ENCODE measurements at places on chromosomes 11 and 22. TPM values are rescaled to one million over a fixed set of nuclear protein-coding genes. Genes with fewer than 3 reads are reported as not detected.

- no peak for DNase-seq
- no peak overlapping the region for H3K27ac ChIP-seq
- no peaks in the 10 kb centered on the region for H3K27me3 ChIP-seq
- H3K36me3 ChIP-seq: peaks cover 45% of the 10 kb centered on the region
- no peak overlapping the region for H3K4me3 ChIP-seq
- H3K4me1 ChIP-seq: no peaks in the 10 kb centered on the region
Measured at GRCh38 chr11:64934682-64935358, 873 bp downstream of the GPHA2 start.

GRCh38 chr11:69111624-69112542, 43.9 kb upstream of the SMIM38 start:
- H3K36me3 ChIP-seq: no peaks in the 10 kb centered on the region
- no peak for DNase-seq
- no peak overlapping the region for H3K4me3 ChIP-seq
- no peaks in the 10 kb centered on the region for H3K27me3 ChIP-seq
- H3K27ac ChIP-seq: no peak overlapping the region

DNA sequence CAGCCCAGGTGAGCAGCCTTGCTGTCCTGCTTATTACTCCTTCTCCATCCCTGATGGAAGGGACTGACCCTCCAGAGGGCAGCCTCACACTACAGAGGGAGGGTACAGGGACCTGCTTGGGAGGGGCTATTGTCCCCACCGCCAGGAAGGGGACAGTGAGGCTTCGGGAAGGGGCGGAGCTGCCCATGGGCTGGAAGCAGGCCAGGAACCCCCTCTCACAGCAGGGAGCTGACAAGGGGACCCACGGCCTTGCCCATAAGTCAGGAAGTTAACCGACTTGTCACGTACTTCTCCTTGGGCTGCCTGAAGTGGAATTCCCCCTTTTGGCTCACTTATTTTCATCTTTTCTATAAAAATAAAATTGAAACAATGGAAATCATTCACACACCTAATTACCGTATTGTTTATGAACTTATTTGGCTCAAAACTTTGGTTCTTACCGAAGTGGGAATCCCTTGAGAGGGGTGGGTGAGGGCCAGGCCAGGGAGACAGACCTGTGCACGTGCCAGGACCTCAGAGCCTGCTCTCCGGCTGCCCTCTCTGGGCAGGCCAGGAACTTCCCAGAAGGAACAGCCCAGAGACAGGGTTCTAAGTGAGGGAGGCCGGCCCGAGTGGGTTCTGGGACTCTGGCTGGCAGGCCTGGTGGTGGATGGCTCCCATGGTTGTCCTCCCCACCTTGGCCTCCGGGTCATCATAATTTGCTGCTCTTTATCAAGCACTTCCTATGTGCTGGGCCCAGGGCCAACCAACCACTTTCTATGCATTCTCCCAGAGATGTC, 5.8 kb downstream of the MGAT3 start:
- peaks cover 76% of the 10 kb centered on the region for H3K4me1 ChIP-seq
- no peak overlapping the region for H3K4me3 ChIP-seq
- peak; percentile 63 for DNase-seq
- peak overlapping the region; percentile 89 for H3K27ac ChIP-seq

- H3K36me3 ChIP-seq: no peaks in the 10 kb centered on the region
- DNase-seq: no peak
- no peak overlapping the region for H3K27ac ChIP-seq
- peaks cover 83% of the 10 kb centered on the region for H3K27me3 ChIP-seq
- peak overlapping the region; percentile 54 for H3K4me3 ChIP-seq
Measured at GRCh38 chr22:42282943-42283277, 12.5 kb upstream of the TCF20 start.

DNA sequence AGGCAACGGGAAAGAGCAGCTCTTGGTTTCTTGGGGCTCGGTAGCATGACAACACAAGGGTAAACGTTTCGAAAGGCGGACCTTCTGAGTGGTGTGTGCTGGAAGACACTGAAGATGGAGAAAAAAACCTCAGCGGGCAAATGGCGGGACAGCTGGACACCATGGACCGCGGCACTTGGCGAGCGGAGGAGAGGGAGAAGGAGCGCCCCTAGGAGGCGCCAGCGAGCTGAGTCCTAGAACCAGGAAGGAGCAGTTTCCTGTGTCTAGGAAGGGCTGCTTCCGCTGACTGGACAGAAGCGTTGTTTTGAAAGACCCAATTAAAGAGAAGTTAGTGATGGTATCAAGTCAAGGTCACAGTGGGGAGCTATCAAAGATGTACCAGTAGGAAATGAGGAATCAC, 44.0 kb upstream of the OPCML start:
- no peak for DNase-seq
- no peak overlapping the region for H3K27ac ChIP-seq
- H3K4me3 ChIP-seq: no peak overlapping the region
- H3K27me3 ChIP-seq: peaks cover 38% of the 10 kb centered on the region

DNA sequence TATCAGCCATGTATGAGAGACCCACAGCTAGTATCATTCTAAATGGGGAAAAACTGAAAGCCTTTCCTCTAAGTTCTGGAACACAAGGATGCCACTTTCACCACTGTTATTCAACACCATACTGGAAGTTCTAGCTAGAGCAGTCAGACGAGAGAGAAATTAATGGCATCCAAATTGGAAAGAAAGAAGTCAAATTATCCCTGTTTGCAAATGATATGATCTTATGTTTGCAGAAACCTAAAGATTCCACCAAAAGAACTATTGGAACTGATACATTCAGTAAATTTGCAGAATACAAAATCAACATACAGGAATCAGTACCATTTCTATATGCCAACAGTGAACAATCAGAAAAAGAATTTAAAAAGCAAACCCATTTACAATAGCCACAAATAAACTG, 226.0 kb downstream of the TRPC6 start:
- no peaks in the 10 kb centered on the region for H3K4me1 ChIP-seq
- H3K4me3 ChIP-seq: no peak overlapping the region
- H3K27me3 ChIP-seq: no peaks in the 10 kb centered on the region
- H3K27ac ChIP-seq: no peak overlapping the region

- no peak for DNase-seq
- H3K36me3 ChIP-seq: no peaks in the 10 kb centered on the region
- H3K27ac ChIP-seq: no peak overlapping the region
- peaks cover 33% of the 10 kb centered on the region for H3K4me1 ChIP-seq
- no peak overlapping the region for H3K4me3 ChIP-seq
Measured at GRCh38 chr22:28172892-28173670, 254.0 kb upstream of the PITPNB start.

GRCh38 chr22:24760708-24761306, 13.7 kb downstream of the PIWIL3 start:
- DNase-seq: no peak
- no peaks in the 10 kb centered on the region for H3K4me1 ChIP-seq
- H3K4me3 ChIP-seq: no peak overlapping the region
- H3K27me3 ChIP-seq: peaks cover 64% of the 10 kb centered on the region

DNA sequence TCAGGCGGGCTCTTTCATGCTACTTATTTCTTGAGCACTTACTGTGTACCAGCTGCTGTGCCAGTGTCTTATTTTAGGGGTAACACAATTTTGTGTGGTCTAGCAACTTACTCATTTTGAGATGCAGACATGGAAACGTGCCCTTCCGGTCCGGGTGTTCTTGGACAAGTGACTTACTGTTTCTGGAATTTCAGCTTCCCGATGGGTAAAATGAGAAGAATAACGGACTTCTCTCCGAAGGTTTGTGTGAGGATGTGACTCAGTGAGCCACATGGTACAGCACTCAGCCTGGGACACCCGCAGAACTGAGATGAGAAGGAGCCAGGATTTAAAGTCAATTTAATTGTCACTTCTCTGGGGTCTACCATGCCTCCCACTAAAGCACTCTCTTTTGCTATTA, 114.5 kb upstream of the SYT13 start:
- no peaks in the 10 kb centered on the region for H3K4me1 ChIP-seq
- no peaks in the 10 kb centered on the region for H3K36me3 ChIP-seq
- H3K4me3 ChIP-seq: no peak overlapping the region

The RAC2 gene
- 1.8 TPM for total RNA-seq

Measured in left ventricle myocardium inferior (tissue), 1 donor.